ENCODE measurements at places on chromosomes 1 and 21. TPM values are rescaled to one million over a fixed set of nuclear protein-coding genes. Genes with fewer than 3 reads are reported as not detected.

Gene C1orf56
- 3.1 TPM for total RNA-seq

Gene SHC1
- total RNA-seq = 45.4 TPM

Gene DMBX1
- 0.42 TPM for total RNA-seq

Gene MARK1
- total RNA-seq = 4.6 TPM

Gene VANGL2
- 24.5 TPM for total RNA-seq

Gene SMIM1
- 1.6 TPM for total RNA-seq

DNA sequence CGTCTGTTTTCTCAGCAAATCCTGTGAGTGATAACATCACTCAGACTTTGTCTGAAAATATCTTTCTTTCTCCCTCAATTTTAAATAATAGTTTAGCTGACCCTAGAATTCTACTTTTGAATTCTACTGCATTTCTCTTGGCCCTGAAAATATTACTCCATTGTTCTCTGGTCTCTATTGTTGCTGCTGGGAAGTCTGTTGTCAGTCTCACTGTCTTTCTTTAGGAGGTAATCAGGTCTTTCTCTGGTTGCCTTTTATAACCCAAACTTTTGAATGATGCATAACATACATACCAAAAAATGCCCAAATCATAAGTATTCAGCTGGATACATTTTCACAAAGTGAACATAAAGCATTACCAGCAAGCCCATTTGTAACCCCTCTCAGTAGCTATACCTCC lies 100.0 kb downstream of the MATN1 start:
- DNase-seq = no peak

DNA sequence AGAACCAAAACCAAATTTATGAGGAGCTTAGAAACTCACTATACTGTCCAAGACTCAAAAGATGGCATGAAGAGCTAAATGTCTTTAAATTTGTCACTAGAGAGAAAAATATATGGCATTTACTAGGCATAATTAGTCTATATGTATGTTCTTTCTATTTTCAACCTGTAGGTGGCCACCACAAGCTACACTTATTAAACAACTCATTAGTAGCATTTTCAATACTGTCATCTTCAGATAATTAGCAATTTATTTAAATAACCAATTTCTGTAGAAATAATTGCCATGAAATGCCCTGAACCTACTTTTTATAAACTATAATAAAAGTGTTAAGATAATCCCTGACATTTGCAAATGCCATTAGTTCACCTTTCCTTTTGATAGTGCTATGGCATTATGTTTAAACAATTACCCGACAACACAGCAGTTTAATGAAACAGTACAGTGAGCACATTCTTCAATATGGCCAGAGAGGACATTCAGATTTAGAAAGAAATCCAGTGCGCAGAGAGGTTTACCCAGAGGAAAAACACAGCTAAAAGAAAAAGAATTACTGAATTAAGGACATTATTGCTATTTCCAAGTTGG lies 522.5 kb downstream of the PTBP2 start:
- DNase-seq = no peak

- no peak for DNase-seq
These were observed 2.7 kb upstream of the HDGF start for GRCh38 chr1:156754219-156754618.

DNA sequence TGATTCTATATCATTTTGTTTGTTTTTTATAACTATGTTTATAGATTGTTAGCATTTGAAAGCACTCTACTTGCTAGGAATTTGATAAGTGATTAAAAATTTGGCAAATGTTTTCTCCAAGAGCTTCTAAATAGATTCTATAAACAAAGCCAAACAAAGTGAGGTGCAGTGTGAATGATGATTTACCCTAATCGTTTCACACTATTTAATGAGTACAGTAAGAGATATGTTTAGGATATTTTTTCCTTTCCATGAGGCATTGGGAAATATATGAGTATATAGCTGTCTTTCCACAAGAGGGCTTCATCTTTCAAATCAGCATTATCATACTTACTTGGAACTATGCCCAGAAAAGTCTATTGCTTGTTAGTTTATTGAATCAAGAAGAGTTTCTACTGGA lies 277.0 kb upstream of the BRINP3 start:
- no peak for DNase-seq

DNA sequence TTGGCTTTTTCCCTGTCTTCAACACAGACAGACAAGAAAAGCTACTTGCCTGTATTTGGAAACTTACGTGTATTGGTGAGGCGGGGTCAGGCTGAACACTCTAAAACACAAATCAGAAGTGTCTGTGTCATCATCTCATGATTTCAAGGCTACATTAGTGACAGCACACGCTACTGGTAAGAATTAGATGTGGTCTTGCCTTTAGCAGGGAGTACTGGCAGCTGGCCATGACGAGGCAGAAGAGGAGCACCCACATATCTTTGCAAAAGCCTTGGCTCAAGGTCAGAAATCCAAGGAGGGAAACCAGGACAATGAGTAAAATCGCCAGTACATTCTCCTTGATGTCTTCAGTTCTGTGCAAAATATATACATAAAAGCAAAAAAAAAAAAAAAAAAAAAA lies 77.7 kb downstream of the PCNX2 start:
- DNase-seq = no peak

GRCh38 chr21:34180407-34180806 lies 107.0 kb downstream of the MRPS6 start:
- no peak for DNase-seq

GRCh38 chr21:45414396-45415187 lies 9.6 kb downstream of the COL18A1 start:
- DNase-seq = no peak

- no peak for DNase-seq
These were observed 231.2 kb downstream of the DSCAM start for GRCh38 chr21:40615505-40616376.

DNA sequence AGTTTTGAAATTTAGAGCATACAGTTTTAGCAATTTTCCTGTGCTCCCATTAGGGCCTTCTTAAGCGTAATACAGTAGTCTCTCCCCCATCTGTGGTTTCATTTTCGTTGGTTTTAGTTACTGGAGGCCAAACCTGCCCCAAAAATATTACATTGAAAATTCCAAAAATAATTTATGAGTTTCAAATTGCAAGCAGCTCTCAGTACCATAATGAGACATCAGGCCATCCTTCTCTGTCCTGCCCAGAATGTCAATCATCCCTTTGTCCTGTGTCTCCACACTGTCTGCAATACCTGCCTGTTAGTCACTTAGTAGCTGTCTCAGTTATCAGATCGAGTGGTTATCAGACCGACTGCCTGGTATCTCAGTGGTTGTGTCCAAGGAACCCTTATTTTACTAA lies 45.4 kb downstream of the ADSS2 start:
- DNase-seq = no peak

DNA sequence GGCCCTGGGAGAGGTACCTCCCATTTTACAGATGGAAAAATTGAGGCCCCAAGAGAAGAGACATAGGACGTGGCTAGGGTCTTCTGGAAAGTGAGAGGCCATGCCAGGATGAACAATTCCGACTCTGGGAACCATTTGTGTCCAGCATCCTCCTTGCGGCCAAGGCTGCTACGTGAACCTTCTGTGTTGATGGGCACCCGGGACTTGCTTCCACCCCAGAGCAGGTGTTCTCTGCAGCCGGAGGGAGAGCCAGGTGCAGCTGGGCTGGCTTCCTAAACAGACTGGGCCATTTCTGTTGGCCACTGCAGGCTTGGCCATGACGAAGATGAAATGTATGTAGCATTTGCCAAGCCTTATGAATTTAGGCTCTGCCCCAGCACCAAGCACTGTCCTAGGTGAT lies 118.9 kb downstream of the PRDM2 start:
- DNase-seq = no peak

- DNase-seq = no peak
These were observed 36.6 kb downstream of the RABIF start for GRCh38 chr1:202852163-202852904.

Data from lower leg skin (tissue), 4 donors.